H1 (cell line): ENCODE measurements at places on chromosomes 11 and 22. TPM values are rescaled to one million over a fixed set of nuclear protein-coding genes. Genes with fewer than 3 reads are reported as not detected.

DNA sequence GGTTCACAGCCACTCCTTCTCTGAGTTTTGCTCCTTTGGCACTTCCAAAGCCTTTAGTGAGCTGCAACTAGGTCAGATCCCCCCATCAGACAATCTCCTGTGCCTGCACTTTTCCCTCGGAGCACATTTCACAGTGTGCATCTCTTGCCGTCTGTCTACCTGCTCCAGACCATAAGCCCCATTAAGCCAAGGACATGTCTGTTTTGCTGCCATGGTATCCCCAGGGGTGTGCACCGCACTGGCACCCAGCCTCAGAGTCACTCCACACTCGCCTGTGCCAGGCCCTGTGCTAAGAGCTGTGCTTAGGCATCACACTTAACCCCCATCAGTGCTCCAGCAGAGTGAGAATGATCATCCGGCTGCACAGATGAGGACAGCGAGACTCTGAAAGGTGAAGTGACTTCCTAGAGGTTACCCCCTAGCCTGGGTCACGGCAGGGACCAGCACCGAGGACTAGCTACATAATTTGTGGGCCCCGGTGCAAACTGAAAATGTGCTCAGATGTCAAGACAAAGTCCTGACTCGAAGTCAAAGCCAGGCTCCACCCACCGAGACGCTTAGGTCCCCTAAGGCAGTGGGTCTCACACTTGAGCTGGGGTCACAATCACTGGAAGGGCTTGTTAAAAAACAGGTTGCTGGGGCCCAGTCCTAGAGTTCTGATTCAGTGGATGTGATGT, 33.9 kb downstream of the ARRB1 start:
- H3K36me3 ChIP-seq, result no peaks in the 10 kb centered on the region
- H3K4me3 ChIP-seq, result no peak overlapping the region
- H3K27me3 ChIP-seq, result no peaks in the 10 kb centered on the region
- H3K4me1 ChIP-seq, result no peaks in the 10 kb centered on the region; the same call in none of the 2 replicates

DNA sequence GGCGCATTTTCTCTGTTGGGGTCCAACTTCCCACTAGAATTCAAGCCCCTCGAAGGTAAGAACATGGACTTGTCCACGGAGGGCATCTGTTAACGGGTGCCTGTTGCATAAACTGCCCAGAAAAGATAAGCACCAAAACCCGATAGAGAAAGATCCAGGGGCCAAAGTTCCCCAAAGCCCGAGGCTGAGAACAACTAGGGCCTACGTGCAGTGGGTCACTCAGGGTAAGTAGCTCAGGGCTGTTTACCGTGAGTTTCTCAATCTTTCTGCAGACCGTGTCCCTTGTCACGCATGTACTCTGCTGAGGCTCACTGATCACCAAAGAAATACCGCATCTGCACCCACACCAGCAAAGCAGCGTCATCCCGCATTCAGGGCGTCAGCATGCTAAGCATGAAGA, 24.4 kb downstream of the PGA5 start:
- H3K4me3 ChIP-seq, result no peak overlapping the region
- H3K27me3 ChIP-seq, result no peaks in the 10 kb centered on the region
- H3K4me1 ChIP-seq, result no peaks in the 10 kb centered on the region
- no peak for DNase-seq

DNA sequence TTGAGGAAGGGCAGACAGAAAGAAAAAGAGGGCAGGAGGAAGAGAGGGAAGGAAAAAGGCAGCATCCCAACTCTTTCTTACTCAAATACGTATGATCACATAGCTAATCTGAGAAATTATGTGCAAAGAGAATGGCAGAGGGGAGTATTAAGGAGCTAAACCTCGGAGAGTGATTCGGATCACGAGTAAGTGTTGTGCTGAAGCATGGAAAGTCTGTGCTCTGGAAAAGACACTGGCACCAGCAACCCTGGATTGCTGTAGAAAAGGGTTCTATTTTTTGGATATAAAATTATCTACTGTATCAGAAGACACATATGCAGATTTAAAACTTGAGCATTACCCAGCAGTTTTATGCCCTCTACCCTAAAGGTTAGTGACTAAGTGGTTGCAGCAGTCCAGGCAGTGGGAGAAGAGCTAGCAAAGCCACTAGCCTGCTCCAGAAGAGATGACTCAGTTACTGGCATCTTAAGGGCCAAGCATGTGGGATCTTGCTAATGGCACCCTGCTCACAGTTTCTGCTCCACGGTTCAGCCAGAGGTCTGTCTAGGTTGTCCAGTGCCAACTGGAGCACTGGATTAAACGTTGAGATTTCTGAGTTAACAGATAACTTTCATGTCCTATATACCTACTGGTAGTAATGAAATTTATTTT, 151.7 kb downstream of the SWAP70 start:
- H3K36me3 ChIP-seq, result no peaks in the 10 kb centered on the region
- H3K4me1 ChIP-seq, result no peaks in the 10 kb centered on the region; the same call in 1 of the 2 replicates

LRRN4CL gene
- 0.03 and 0.05 TPM in 2 replicates for polyA plus RNA-seq

HSPB2 gene
- 0.86 and 1.4 TPM in 2 replicates for polyA plus RNA-seq
